ENCODE measurements at places on chromosomes 3 and 15. TPM values are rescaled to one million over a fixed set of nuclear protein-coding genes. Genes with fewer than 3 reads are reported as not detected.

DNA sequence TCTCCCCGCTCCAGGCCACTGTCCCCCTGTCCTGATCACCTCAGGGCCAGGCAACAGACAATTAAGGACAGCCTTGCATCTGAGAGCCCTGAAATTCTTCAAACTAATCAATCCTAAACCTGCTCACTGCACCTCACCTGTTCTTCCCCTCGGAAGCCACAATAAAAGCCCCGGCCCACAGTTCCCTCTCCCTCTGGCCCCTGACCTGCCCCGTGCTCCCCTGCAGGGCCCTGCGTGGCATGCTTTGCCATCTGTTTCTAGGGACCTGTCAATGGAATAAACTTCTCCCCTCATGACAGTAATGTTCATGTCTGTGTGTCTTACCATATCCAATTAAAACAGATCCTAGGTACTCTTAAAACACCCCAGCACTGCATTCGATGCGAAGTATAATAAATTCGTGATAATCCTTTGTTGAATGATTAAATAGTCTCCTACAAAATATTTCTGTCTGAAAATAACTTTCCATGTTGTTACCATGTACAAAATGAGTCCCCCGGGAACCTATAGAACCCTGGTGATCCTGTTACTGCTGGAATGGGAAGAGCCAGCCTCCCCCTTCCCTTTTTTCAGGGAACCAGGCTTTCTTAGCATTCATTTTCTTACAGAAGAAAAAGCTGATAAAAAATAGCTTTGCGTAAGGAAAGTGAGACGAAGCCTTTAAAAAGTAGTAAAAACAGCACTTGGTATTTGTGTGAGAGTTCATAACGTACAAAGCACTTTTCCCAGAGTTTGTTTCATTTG lies 59.0 kb downstream of the ABTB1 start:
- no peak for DNase-seq

The DPPA2 gene
- 1.4 TPM for polyA plus RNA-seq

- DNase-seq, result no peak
Measured at GRCh38 chr3:196016485-196016884, 65.4 kb downstream of the TFRC start.

GRCh38 chr3:178505832-178506231 lies 30.4 kb upstream of the KCNMB2 start:
- no peak for DNase-seq

DNA sequence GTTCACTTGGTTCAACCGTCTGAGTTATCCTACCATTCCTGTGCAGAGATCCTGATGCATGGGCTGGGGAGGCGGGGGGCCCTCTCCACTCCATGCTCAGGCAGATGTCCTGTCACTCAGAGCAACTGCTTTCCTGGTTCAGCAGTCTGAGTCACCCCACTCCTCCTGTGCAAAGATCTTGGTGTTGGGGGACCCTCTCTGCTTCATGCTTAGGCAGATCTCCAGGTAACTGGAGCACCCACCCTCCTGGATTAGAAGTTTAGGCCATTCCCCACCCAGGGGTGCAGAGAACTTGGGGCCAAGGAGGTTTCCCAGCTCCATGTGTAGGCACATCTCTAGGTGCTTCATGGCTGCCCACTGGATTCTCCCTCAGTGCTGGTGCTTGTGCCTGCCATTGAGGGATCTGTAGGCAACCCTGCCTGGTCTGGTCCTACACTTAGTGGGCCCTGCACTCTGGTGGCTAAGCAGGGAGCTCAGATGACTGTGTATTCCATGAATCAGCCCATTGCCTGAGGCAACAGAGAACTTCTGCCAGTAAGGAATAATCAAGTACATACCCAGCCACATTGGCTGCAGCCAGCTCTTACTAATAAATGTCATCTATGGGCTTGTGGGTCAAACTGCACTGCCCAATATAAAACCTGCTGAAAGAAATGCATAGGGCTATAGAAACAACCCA lies 465.4 kb upstream of the THBS1 start:
- no peak for DNase-seq

The FEZF2 gene
- not detected for polyA plus RNA-seq

The PATL2 gene
- 0.59 TPM for polyA plus RNA-seq

The SH2D7 gene
- 0.58 TPM for polyA plus RNA-seq

DNA sequence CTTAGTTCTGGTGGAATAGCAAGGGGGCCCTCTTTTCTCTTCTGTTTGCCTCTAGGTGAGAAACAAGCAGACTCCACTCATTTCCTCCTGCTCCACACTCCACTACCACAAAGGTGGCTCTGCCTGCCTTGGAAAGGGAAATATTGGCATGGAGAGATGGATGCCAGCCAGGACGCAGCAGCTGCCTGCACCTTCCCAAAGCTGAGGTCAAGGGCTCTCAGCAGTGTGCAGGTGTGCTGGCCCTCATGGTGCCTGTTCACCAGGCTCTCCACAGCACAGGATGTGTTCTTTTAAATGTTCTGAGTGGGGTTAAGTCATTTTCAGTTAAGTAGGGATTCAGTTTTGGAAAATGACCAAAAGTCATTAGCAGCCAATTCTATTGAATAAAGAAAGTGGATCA lies 211.2 kb upstream of the STRIT1 start:
- no peak for DNase-seq

DNA sequence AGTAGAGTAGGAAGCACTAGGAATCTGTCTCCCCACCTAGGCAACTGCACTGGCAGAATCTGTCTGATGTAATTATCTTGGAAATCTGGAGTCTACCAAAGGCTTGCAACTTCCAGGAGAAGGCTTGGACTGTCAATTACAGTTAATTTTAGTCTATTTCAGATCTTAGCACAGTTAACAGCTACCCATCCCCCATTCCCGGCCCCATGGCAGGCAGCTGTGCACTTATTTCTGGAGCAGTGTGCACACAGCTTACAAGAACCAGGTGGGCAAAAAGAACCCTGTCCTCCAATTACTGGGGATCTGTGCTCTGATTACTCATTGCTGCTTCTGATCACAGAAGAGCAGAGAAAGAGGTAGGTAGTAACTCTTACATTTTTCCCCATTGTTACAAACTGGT lies 12.3 kb upstream of the CDAN1 start:
- no peak for DNase-seq

GRCh38 chr3:122973893-122974615 lies 53.5 kb downstream of the SEMA5B start:
- DNase-seq, result no peak

- DNase-seq, result no peak
Measured at GRCh38 chr3:2944628-2945027, 165.5 kb downstream of the IL5RA start.

DNA sequence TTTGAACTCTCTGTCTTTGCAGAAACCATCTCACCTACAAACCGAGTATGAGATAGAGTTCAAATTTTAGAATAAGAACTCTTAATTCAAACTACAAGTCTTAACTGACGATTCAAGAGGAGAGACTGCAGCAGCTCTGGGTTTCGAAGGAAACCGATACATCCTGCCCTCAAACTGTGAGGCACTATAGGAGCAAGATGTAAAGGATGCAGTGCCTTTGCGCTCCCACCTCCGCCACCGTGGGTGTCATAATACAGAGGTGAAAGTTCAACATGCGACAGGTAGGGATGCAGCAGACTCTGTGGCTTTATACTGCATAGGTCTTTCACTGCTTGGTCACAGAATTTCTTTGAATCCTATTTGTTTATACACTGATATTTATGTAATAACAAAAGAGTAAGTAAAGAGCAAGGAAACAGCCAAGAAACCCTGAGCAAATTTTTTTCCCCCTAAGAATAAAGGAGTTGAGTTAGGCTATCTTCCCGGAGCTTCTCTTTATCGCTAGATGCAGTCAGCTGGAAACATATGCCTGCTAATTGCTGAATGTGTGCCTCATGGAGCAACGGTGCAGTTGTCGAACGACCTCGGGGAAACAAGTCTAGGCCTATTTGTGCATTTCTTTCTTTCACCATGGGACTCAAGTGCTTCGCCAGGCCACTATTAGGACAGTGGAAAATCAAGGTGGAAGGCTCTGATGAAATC lies 1097.6 kb upstream of the CFAP20DC start:
- no peak for DNase-seq

DNA sequence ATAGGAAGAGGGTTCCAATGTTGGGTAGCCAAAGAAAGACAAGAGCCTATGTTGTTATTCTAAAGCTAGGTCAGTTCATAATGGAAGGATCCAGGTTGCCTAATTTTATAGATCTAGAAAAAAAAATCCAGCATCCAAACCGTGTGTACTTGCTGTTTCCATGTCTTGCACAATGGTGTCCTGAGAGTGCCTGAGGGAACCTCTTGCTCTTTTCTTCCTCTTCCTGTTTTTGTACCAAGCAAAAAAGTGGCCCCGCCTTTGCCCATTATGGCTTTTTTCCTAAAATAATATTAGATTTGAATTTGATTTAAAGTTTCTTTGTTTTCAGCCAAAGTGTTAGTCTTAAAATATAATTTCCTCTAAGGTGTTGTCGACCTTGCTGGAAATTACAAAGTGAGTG lies 224.4 kb downstream of the RYR3 start:
- DNase-seq, result no peak

- DNase-seq, result no peak
Measured at GRCh38 chr15:70374096-70374495, 276.4 kb upstream of the TLE3 start.
